ENCODE measurements at places on chromosomes 6 and 20. TPM values are rescaled to one million over a fixed set of nuclear protein-coding genes. Genes with fewer than 3 reads are reported as not detected.

The GTSF1L gene
- not detected for total RNA-seq

The TCF15 gene
- total RNA-seq: not detected

The BACH2 gene
- 1.3 TPM for total RNA-seq

The MATN4 gene
- not detected for total RNA-seq

The MAP7 gene
- total RNA-seq: 1.1 TPM
